H1 (cell line): ENCODE measurements at places on chromosomes 1 and 21. TPM values are rescaled to one million over a fixed set of nuclear protein-coding genes. Genes with fewer than 3 reads are reported as not detected.

The RSPH1 gene
- total RNA-seq: 0.36 TPM in 1 of 2 replicates, not detected in the other

DNA sequence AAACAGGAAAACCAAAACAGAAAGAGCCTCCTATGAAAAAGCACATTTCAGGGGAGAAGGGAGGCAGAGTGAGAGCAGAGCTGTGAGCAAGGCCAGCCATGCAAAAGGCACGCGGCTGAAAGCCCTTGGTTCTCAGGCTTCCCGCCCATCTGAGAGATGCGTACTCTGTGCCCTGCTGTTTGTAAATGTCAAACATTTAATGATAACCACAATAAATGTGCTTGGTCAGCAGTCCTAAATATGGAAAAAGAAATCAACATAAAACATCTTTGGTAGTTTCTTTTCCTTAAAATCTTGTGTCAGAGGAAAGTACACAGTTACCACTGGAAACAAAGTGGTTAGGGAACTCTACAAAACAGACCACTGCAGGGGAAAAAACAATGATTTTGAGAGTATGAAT lies 283.1 kb downstream of the DSCAM start:
- no peak overlapping the region for H3K4me3 ChIP-seq
- H3K36me3 ChIP-seq: no peaks in the 10 kb centered on the region
- H3K27ac ChIP-seq: no peak overlapping the region
- no peaks in the 10 kb centered on the region for H3K4me1 ChIP-seq

DNA sequence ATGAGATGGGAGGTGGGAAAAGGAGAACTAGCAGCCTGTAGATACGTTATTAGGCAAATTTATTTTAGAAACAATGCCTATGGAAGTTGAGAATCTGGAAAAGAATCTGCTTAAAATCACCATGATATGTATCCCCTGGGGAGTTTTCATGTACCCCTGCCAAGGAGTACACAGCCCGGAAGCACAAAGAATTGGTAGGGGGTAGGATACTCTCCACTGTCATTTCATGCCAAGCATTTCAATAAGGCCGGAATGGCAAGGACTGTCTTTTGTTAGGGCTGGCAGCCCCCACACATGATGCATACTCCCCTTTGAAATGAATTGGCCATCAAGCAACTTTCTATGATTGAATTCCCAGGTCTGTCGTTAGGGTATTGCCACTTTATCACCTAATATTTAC lies 111.5 kb upstream of the APP start:
- no peak for DNase-seq
- H3K36me3 ChIP-seq: no peaks in the 10 kb centered on the region
- H3K4me3 ChIP-seq: no peak overlapping the region
- H3K27me3 ChIP-seq: 0 out of 2 replicates have a peak, but pooled peaks cover 2% of the 10 kb centered on the region
- peaks cover 10% of the 10 kb centered on the region; the same call in 1 of the 2 replicates for H3K4me1 ChIP-seq
- no peak overlapping the region for H3K27ac ChIP-seq

- H3K4me3 ChIP-seq: peak within 1 kb of the TSS; percentile 44
- H3K4me1 ChIP-seq: peaks cover 1% of the 10 kb centered on the region; the same call in 1 of the 2 replicates
- H3K36me3 ChIP-seq: no peaks in the 10 kb centered on the region
- DNase-seq: peak; percentile 67
Observed at GRCh38 chr1:219927956-219928790, at the start of gene SLC30A10. SLC30A10 (minus strand) TSS chr1:219928557; CDS start chr1:219928440, 117 bp downstream.
